ENCODE measurements at places on chromosomes 1 and 21. TPM values are rescaled to one million over a fixed set of nuclear protein-coding genes. Genes with fewer than 3 reads are reported as not detected.

Gene SPRR1B
- not detected for total RNA-seq

Gene NEGR1
- under 0.01 TPM for total RNA-seq

Gene MAB21L3
- total RNA-seq: 0.09 TPM

Gene LYST
- total RNA-seq: 16.1 TPM

Gene CACNA1S
- total RNA-seq: not detected

Gene TMEM82
- total RNA-seq: not detected

Gene DNAJC6
- total RNA-seq: 11.9 TPM

Gene UBE2Q1
- total RNA-seq: 58.8 TPM

Gene TBX19
- 0.51 TPM for total RNA-seq

DNA sequence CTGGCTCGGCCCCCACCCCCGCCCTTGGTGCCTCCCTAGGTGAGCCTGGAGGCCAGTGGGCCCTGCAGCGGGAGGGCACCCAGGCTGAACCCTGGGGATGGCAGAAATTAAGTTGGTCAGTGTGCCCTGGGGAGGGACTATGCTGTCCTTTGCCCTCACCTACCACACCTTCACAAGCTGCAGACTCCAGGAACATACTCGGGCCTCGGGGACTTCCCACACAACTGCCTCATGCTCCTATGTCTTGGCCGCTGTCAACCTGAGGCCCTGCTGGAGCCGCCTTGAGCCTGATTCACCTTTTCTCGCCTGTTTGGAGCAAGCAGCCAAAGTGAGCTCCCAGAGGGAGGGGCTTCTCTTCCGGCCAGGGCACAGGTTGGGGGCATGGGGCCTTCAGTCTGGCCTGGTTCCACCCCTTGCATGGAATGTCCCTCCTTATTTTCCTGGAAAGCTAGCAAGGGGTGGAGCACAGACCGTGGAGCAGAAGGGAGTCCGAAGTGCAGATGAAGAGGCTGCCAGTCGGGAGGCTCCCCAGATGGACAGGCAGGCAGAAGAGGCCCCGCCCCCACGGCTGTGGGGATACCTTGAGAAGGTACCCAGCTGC is 24.7 kb downstream of the KNCN start:
- no peak for DNase-seq

DNA sequence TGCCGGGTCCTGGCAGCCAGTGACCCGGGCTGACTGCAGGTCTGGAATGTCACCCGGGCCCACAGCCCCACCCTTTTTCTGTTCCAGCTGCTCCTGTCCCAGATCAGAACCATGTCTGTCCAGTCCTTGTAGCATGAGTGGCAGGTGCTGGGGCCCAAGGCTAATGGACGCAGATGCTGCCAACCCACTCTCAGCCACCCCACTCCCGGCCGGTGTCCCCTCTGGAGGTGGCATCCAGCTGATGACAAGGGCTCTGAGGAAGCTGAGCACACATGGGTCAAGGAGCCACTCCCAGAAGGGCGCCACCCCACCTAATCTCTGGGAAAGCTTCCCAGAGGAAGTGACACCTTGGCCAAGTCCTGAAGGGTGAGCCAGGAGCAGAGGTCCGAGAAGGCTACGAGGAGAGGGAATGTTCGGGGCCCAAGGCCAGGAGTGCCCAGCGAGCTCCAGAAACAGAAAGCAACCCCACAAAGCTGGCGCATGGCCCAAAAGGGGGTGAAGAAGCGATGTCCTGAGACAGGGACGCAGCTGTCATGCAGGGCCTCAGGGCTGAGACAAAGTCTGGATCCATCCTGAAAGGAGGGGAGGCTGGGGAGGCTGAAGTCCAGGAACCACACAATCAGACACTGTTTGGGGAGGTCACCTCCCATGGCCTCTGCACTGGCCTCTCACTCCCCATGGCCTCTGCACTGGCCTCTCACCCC is 39.5 kb downstream of the ACOT7 start:
- DNase-seq: no peak

DNA sequence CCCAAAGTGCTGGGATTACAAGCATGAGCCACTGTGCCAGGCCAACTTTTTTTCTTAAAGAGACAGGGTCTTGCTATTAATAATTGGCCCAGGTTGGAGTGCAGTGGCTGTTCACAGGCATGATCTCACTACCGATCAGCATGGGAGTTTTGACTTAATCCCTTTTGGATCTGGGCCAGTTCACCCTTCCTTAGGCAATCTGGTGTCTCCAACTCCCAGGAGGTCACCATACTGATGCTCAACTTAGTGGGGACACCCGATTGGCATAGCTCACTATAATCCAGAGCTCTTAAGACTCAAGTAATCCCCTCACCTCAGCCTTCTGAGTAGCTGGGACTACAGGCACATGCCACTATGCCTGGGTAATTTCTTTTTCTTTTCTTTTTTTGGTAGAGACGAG is 64.2 kb upstream of the SCYL3 start:
- no peak for DNase-seq

DNA sequence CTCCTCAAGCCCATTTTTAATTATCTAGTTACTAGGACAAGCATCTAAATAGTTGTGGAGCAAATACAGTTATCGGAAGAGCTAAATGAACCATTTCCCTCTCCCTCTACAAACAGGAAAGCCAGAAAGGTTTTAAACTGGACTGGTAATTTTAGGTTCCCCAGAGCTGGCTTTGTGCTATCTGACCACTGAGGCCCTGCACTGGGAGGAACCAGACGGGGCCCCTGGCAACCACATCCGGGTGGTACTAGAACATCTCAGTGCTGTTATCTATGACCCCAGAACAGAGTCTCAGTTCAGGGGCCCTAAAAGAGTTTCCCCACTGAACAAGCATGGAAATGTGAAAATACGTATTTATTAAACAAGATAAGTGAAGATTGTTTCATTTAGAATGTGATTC is 7.7 kb upstream of the RSPH1 start:
- DNase-seq: no peak

DNA sequence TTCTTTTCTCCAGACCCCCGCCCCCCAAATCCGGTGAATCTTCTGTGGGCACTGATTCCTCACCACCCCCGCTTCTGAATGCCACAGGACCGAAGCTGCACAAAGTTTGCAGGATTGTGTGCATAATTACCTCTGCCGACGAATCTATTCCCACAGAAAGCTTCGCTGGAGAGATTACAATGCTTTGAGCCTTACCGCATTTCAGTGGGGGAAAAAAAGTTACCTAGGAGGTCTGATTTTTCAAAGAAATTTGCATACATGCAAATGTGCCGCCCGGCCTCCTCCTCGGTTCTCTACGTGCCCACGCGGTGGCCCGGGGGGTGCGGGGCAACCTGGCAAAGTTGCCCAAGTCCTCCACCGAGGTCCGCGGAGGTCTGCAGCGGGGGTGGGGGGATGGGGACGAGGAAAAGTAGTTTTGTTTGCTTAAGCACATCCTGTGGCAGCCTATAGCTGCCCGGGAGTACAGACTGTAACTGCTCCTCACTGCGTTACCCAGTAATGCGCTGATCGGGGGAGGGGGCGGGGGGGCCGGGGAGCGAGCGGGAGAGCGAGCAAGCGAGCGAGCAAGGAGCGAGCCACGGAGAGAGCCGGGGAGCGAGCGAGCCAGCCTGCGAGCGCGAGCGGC is 563 bp upstream of the NFIA start:
- DNase-seq: peak; percentile 65

- peak; percentile 34 for DNase-seq
Observed at GRCh38 chr21:15894596-15894995, 164.8 kb downstream of the USP25 start.

DNA sequence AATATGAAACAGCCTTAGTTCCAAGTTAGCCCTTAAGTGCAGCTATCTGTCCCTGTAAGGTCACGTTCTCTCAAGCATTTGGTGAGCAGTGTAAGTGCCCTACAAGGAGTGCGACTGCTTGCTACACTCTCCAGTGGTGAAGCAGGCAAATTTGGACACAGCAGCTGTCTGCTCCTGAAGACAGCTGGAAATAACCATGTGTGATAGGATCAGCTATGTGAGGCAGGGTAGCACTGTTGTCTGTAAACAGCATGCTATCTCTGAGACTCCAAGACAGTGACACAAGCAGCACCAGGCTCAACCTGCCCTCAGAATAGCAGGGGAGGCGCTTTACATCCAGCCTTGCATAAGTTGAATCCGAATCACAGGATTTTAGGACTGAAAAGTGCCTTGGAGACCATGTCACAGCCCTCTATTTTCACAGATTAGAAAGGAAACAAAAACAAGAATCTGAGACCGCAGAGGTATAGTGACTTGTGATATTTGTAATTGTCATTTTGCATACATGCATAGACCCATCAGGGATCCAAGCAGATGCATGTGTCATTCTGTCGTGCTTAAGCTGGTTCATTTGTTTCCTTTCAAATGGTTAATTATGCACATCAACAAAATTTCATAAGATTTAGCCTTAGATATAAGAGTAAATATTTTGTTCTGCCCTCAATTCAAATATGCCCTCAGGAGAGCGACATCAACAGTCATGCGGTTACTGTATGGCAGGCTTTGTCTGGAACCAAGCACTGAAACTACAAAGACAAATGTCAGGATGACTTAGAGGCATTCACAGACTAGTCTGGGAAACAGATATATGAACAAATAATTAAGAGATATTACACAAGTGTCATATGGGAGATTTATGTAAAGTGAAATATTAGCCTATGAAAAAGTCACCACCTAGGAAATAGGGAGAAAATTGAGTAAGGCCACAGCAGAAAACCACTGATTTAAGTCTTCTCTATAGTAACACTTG is 134.9 kb upstream of the NRIP1 start:
- no peak for DNase-seq

DNA sequence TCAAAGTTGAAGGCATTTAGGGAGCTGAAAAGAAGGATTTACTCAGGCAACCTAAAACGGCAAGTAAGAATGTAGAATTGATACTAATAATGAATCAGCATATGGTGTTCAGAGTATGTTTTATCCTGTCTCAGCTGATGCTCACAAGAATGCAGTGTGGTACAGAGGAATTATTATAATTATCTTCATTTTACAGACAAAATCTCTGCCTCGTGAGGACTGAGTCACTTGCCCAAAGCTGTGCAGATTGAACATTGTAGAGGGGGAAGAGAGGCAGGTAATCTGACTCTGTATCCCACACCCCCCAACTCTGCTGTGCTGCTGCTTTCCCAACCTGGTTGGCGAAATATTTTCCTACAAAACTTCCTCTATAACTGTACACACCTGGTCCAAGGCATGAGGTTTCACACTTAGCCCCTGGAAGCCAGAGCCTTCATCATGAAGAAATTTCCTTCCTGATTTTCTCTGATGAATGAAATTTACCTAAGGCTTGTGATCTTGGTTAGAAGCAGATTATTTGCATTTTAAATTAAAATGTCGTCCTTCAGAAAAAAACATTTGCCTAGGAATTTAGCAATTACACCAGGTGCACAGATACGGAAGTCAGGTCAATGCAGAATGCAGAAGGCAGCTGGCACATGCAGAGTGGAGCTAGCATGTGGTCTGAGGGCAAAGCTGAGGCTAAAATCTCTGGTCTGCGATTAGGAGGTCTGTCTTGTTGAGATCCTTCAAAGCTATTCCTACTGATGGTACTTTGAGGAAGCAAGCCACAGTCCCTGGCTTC is 52.8 kb downstream of the DPT start:
- no peak for DNase-seq

GRCh38 chr1:244730153-244730933 is 77.4 kb downstream of the DESI2 start:
- peak; percentile 61 for DNase-seq

- no peak for DNase-seq
Observed at GRCh38 chr1:229433364-229434004, 410 bp downstream of the ACTA1 start.

- no peak for DNase-seq
Observed at GRCh38 chr1:33099290-33100118, 18.6 kb downstream of the AZIN2 start.

GRCh38 chr1:2322581-2323211 is 68.7 kb downstream of the MORN1 start:
- DNase-seq: no peak

GRCh38 chr1:21653744-21654100 is 15.4 kb downstream of the RAP1GAP start:
- DNase-seq: no peak

GRCh38 chr1:224065455-224065854 is 48.5 kb upstream of the FBXO28 start:
- DNase-seq: peak; percentile 47

- no peak for DNase-seq
Observed at GRCh38 chr1:246435421-246436041, 71.5 kb downstream of the SMYD3 start.

DNA sequence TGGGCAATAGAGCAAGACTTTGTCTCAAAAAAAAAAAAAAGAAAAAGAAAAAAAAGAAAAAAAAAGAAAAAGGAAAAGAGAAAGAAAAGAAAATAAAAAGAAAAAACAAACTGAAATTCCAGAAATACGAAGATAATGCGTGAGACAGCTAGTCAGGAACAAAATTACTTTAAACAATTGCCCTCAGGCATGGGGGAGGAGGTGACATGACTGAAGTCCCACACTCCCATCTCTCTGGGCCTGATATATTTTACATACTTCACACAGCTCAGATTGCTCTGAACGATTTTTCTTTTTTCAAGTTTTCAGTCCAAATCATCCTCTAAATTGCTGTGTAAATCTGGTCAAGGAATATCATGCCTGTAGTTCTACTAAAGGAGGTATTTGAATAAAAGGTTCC is 409.5 kb upstream of the DEPDC1 start:
- DNase-seq: no peak

GRCh38 chr21:42092771-42093170 is 21.7 kb downstream of the UMODL1 start:
- DNase-seq: no peak

All from dermis blood vessel endothelial cell (primary cell).